Activated naive CD4-positive, alpha-beta T cell (primary cell): ENCODE measurements at places on chromosomes 3 and 15.

DNA sequence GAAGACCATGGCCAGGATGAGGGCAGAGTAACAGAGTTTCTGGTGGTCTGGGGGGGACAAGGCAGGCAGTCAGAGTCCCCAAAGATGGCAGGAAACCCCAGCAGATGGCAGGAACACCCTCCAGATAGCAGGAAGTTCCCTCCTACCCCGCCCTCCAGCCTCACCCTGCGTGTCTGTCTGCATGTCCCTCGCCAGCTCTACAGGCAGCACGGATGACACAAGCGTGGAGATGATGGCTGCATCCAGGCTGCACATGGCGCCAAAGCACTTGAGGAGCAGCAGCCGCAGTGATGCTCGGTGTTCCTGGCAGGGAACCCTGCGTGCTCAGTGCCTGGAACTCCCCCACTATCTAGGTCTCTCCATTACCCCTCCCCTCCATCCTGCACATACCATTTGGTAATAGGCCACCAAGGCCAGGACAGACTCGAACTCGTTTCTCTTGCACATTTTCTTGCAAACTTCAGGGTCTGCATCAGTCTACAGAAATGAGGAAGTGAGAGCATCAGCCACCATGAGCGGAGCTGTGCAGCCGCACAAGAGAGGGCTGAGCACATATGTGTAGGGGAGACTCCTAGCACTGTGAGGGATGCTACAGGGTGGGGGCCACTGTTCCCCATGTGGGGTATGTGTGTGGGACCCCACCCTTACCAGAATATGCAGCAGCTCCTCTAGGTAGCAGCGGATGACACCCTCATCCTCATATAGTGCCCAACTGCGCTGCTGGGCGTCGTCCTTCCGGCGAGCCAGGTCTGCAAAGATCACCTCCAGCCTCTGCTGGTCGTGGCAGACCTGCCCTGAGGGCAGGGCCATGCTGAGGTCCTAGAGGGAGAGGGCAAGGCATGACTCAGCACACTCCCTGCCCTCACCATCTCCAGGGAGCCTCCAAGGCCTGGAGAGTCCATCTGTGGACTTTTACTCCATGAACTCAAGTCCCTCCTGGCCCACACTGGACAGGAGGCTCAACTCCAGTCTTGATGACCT lies 6.0 kb downstream of the NCKIPSD start:
- DNase-seq = no peak

DNA sequence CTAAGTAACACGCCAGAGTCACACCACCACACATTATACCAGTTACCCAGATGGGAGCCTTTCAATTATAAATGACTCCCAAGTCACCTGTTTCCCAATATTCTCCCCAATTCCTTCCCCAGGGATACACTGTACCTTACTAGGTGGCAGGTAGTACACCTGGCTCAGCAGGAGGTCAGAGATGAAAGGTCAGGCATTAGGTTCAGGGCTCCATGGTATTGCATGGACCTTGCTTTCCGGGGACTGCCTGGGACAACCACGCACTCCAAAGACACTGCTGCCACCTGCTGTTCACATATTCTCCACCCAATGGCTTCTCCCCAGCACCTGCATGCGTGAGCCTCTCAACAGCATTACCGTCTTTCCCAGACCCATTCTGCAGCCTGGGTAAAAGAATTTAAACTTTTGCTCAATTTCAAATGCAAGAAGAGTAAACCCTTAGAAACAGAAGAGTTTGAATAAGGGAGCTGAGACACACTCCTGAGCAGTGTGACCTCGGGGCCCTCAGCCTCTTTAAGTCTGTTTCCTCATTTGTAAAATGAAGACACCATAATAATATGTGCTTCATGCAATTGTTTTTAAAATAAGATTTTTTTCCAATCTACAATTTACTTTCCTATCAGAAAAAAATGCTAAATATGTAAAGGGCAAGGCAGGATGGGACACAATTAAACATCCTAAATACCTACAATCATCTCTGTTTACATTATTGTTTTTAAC lies 28.0 kb upstream of the LACTB start:
- peak; percentile 28 for DNase-seq

- DNase-seq = no peak
These were observed 181.4 kb upstream of the UBE2E1 start for GRCh38 chr3:23624305-23624704.

DNA sequence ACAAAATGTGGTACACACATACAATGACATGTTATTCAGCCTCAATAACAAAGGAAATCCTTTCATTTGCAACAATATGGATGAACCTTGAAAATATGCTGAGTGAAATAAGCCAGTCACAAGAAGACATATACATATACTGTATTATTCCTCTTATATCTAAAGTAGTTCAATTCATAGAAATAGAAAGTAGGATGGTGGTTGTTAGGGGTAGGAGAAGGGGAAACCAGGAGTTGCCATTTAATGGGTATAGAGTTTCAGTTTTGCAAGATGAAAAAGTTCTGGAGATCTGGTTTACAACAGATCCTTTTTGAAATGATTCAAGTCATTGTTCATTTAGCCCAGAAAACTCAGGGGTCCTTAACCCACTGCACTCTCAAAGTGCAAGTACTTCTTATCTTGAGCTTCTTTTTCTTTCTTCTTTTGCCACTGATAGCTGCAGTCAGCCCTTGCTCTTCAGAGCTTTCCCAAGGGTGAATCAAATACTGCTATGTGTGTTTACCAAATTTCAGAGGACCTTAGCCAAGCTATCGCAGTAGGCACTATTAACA lies 208.0 kb upstream of the EOMES start:
- no peak for DNase-seq

DNA sequence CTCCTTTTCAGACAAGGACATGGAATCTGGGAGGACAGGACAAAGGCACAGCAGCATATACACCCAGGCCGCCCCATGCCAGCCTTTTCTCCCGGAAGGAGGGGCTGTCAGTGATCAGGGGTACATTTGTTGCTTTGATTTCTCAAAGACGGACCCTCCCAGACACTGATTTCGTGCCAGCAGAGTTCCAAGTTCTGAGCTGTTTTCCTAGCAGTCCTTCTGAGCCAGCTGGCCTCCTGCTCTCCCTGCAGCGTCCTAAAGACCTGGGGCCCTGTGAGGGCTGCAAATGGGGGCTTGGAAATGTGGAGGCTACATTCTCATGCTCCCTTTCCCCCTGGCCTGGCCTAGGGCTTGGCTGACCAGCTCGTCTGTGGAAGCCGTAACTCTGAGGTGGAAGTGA lies 22.3 kb downstream of the CTSH start:
- no peak for DNase-seq

GRCh38 chr15:72285927-72286516 lies 13.7 kb upstream of the PARP6 start:
- DNase-seq = peak; percentile 6

DNA sequence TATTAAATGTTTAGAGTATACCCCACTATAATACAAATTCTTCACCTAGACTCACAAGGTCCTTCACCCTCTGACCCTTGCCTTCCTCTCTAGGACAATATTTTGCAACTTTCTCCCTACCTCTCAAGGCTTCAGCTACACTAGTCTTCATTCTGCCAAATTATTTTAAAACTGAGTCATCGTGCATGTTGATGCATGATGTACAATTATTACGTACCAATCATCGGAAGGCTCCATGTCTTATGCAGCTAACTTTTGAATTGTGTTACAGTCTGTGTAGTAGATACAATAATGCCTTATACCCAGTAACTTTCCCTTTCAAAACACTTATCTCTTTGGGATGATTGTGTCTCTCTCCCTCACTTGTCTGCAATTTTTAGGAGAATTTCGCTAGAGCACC lies 98.5 kb upstream of the ROBO2 start:
- no peak for DNase-seq

GRCh38 chr3:10780243-10780642 lies 35.8 kb upstream of the SLC6A11 start:
- no peak for DNase-seq

DNA sequence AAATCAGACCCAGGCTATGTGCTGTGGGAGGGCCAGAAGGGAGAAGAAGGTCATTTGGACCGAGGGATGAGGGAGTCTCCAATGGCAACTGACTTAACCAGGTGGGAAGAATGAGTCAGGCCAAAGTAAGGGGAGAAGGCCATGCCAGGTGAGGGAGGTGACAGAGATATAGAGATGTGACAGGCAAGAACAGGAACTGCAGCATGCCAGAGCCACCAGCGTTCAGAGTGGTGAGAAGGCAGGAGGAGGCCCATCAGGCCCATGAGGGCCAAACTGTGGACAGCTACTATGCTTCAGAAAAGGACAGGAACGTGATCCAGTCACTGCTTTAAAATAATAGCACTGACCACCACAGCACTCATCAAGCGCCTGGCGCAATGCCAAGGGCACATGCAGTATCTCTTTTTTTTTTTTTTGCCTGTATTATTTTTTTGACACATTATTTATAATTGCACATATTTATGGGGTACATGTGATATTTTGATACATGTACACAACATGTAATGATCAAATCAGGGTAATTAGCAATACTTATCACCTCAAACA lies 154.3 kb upstream of the IGF1R start:
- no peak for DNase-seq

DNA sequence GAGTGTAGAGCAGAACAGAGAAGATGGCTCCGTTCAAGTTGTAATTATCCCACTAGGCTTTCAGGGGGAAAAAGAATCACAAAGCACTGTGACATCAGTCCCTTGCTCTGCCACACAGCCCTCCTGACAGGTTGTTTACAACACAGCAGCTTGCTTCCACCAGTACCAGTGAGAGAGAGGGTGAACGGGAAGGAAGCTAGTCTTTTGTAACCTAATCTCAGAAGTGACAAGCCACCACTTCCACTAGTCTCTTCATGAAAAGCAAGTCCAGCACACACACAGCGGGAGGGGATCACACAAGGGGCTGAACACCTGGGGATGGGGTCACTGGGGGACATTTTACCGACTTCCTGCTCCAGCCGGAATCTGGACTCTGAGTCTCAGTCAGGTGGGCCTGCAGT lies 86.3 kb downstream of the FAM81A start:
- DNase-seq = no peak

DNA sequence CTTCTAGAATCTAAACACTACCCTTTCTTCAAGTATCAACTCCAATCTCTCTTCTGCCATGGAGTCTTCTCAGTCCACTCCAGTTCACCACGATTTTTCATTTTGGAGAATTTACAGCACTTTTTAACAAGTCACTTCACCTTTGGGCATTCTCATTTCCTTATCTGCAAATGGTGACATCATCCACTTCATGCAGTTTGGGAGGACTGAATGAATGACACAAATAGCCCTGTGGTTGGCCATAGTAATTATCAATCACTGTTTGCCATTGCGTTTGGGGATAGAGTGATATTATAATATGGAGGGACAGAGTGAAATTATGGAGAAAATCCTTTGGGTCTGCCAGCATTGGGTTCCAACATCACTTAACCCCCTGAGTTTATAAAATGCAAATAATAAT lies 38.0 kb upstream of the TM4SF1 start:
- DNase-seq = no peak

DNA sequence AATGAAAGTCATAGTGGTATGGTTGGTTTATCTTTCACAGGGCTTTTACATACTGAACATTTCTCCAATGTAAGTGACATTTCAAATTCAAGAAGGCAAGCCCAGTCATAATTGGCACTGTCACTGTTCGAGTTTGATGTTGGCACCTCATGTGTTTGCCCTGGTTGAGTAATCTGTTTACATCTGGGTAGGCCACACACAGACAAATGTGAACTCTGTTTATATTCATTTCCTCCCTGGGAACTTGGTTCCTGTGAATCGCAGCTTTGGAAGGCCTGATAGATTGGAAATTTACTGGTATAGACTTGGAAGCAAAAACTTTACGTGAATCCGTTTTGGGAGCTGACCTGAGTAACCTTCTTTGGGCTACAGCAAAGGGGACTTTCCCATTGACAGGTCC lies 395.2 kb upstream of the AZI2 start:
- DNase-seq = no peak

GRCh38 chr15:37819191-37819590 lies 115.2 kb upstream of the TMCO5A start:
- DNase-seq = no peak

GRCh38 chr3:117893638-117894037 lies 1141.0 kb downstream of the IGSF11 start:
- DNase-seq = no peak

GRCh38 chr15:48285329-48286214 lies 45.7 kb upstream of the DUT start:
- DNase-seq = no peak

DNA sequence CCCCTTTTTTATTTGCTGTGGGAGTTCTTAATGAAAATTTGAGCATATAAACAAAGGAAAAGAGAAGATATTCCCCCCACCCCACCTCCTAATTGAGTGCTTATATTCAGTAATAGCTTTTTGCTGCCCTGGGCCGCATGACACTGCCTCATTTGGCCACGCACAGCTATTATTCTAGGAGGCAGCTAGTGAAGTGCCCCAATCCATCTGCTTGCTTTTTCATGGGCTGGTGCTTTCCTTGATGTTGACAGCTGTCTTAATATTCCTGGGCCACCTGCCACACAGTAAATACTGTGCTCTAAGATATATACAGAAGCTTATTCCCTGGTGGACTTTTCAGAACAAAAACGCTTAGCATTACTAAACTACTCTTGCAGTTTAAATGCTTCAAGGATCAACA lies 3.8 kb upstream of the CRYBG3 start:
- no peak for DNase-seq

DNA sequence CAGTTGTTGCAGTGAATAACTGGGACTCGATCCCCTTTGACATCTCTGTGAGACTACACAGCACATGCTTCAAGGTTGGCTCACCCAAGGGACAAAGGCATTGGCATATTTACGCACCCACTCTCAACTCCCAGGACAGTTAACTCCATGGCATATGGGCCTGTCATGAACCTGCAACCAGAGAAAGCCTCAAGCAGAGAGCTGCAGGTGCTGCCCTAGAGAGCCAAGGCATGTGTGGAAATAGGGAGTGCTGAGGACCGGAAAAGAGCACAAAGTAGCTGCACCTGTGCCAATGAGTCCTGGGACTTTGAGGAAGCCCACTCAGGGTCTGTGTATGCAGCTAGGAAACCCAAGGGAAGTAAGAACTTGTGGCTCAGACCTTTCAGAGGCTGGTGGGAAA lies 32.9 kb upstream of the SLC24A5 start:
- no peak for DNase-seq

DNA sequence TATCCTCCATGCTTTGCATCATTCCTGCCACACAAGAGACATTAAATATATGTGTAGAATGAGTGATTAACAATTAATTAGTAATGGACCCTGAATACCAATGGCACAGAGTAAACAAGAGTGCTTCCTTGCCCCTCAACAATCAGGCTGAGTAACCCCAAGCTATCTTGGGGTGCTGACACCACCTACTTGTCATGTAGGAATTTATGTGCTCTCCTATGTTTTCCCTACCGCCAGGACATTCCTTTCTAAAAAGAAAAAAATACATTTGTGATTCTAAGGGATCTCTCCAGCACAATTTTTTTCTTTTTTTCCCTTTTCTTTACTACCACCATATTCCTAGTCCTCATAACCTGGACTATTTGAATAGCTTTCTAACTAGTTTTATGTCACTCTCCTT lies 449.1 kb downstream of the MFSD1 start:
- DNase-seq = no peak
